CD8-positive, alpha-beta memory T cell (primary cell): ENCODE measurements at places on chromosomes 3 and 15.

- no peak for DNase-seq
Observed at GRCh38 chr3:28726840-28727239, 378.2 kb upstream of the AZI2 start.

DNA sequence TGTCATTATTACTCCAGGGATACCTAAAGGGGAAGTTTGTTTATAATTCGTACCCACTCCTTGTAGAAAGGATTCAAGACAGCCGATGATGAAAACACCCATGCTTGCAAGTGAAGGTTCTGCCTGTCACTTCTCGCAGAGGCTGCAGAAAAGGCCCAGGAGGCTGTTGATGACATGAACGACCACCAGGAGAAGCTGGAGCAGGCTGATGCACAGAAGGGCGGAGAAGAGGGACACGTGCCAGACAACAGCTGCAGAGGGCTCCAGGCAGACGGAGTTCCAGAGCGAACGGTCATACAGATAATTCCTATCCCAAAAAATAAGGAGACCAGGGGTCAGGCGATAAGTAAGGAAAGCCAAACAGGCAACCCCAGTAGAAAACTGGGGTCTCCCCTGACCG is 5.7 kb upstream of the DYNLT2B start:
- DNase-seq = no peak

DNA sequence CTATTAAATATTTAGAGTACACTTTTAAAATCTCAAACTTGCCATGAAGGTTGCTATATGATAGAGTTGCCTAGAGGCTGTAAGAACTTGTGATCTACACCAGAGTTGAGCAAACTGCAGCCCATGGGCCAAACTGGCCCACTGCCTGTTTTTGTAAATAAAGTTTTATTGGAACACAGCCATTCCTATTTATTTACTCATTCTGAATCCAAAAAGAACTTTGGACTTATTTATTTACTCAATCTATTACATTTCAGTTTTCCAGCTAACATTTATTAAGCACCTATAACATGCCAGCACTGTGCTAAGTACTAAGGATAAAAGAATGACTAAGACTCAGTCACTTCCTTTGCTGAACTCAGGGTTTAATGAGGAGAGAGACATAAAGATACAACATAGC is 403.6 kb downstream of the ERC2 start:
- DNase-seq = no peak

DNA sequence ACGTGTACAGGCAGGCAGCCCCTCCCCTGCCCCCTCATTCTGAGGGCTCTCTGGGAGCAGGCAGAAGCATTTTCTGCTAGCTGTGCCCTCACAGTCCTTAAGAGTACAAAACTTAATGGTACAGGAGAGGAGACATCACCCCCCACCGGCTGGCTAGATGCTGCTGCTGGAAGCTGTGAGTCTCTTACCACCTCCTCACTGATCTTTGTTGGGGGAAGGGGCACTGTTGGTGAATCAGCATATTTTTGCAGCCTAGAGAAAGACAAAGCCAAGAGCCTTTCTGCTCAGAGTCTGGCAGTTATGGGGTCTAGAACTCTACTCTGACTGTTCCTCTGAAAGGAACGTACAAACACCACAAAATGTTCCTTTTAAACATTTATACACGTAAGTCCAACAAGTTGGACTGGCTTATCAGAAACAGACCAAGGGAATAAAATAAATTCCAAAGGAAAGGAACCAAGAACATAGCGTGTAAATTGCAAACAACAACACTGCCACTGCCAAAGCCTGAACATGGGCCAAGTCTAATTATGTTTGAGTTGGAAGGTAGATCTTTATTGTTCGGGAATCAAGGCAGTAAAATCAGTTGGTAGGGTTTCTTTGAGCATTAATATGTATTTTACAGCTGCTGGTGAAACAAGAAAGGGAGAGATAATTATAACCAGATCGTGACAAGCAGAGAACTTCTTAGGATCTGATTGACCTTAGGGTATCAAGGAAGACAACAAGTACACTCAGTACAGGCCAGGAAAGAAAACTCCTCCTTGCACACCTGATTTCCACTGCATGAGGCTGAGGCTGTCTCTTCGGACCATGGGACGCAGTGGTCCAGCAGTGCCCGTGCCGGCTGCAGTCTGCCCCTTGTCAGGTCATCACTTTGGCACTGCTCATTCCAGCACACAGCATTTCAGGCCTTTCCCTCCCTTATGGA is 27.4 kb downstream of the CLK3 start:
- no peak for DNase-seq

- DNase-seq = no peak
Observed at GRCh38 chr3:37945807-37946530, 44.6 kb upstream of the VILL start.

DNA sequence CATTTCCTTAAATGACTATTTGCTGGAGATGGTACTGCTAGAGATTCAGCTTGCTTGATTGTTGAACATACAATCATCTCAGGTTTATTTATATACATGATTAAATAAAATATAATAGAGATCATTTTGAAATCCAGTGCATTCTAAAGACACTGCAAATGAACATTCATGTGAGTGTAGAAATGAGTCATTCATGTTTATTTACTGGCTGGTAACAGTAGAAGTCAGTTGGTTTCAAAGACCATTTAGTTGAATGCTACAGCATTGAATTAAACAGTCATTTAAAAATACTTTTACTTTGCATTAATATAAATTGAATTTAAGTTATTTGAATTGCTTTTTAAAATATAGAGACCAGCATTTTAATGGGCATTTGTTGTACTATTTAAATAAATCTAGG is 551.9 kb upstream of the GOLIM4 start:
- DNase-seq = no peak

DNA sequence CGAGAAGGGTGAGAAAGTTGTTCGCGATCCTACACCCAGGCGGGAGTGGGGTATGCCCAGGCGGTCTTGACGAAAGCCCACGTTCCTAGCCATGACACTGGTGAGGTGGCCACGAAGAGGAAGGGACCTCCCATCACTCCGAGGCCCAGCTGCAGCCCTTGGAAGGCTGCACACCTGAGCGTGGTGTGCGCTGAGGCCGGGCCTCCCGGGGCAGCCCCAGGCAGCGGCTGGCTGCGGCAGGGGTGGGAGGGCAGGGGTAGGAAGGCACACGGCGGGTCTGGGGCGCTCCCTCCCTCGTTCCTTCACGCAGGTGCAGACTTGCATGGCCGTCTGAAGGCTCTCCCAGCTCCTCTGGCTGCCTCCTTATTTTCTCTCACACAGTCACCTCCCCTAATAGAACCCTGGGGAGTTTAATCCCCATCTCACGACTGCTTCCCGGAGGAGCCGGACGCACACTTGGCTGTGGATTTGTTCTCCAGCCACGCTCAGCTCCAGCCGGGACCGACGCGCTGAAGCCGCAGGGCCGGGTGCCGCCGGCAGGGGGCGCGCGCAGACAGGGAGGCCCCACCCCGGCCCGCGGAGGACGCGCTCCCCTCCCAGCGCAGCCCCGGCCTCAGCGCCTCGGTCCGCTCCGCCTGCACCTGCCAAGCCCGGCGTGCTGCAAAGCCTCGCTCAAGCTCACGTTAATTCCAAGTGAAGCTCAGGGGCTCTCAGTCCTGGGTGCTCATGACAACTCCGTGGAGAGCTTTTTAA is 37.8 kb upstream of the MUC4 start:
- no peak for DNase-seq

DNA sequence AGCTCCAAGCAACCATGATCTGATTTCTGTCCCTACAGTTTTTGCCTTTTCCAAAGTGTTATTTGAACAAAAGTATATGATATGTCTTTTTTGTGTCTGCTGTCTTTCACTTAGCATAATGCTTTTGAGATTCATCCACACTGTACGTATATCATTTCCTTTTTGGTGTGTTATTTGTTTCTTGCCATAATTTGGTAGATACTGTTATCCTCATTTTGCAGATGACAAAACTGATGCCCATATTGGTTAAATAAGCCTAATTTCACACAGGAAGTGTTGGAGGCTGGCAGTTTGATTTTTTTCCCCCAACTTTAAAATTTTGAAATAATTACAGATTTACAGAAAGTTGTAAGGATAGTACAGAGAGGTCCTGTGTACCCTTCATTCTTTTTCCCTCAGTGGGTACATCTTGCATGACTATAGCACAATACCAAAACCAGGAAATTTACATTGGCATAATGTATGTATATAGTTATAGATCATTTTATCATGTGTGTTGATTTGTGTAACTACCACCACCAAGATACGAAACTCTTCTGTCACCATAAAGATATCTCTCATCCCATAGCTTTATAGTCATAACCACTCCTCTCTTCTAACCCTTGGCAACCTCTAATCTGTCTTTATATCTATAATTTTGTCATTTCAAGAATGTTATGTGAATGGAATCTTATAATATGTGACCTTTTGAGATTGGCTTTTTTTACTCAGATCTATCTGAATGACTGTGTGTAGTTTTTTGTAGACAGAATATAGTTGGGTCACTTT is 55.6 kb downstream of the RASA2 start:
- no peak for DNase-seq

GRCh38 chr3:161950318-161950868 is 453.8 kb downstream of the OTOL1 start:
- DNase-seq = no peak

DNA sequence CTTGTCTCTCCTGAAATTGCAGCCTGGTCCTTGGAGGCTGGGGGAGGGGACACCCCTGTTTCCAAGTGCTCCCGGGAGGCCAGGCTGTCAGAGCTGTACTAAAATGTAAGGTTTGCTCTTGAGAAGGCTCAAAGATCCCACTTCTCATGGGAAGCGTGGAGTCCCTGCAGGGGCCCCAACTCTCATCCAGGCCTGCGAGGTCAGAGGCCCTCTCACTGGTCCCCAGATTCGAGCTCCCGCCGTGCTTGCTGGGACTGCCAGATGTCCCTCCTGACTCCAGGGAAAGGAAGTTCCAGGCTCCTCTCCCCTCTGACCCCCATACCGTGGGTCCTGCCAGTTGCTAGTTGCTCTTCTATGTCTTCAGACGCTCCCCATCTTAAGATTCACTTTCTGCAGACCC is 14.5 kb upstream of the ANPEP start:
- DNase-seq = no peak

DNA sequence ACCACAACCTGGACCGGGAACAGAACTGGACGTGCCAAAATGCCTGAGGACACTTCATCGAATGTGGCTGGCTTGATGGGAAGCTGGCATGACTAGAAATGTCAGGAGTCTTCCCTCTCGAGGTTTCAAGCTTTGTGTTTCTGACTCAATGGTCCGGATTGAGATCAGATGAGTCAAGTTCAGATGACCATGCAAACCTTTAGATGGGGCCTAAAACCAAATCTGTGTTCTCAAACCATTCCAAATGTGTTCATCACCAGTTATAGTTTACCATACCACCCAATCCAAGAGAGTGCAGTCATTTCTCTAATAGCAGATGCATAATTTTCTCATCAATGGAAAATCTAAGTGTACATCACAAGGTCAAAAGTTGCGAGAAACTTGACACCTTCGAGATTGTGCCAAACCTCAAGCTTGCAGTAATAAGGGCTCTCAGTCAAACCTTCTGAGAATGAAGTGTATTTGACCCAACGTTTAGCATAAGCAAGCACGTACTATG is 369.1 kb downstream of the RORA start:
- no peak for DNase-seq

DNA sequence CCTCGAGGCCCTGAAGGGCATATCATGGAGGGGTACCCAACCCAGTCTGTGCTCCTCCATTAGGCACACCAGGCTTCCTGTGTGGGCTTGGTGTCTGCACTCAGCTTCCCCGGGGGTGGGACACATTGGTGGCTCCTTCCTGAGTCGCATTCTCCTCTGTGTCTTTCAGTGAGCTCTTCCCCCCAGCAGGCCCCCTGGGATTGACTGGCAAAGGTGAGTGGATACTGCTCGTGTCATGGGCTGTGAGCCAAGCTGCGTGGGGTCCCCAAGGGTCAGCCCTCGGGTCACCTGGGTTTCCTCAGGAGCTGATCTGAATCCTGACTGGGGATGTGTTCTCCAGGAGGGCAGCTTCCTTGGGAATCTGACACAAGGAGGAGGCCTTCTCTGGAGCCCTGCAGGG is 231.0 kb downstream of the SNRPN start:
- no peak for DNase-seq

DNA sequence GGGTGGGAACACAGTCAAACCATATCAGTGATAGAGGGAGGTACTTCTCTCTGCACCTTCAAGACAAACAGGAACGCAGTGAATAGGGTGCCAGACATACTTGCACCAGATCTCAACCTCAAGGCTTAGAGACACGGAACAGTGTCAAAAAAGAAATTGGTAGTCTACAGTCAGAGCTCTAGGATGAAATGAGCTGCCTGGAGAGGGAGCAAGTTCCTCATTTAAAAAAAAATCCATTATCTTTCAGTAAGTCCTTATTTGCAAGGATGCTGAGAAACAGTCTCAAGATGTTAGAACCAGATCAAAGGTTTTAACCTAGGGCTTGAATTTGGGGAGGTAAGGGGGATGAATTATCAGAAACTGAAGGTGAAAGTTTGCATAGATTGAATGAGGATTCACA is 20.2 kb upstream of the LMCD1 start:
- DNase-seq = no peak

GRCh38 chr15:31254431-31255175 is 72.0 kb upstream of the KLF13 start:
- no peak for DNase-seq

DNA sequence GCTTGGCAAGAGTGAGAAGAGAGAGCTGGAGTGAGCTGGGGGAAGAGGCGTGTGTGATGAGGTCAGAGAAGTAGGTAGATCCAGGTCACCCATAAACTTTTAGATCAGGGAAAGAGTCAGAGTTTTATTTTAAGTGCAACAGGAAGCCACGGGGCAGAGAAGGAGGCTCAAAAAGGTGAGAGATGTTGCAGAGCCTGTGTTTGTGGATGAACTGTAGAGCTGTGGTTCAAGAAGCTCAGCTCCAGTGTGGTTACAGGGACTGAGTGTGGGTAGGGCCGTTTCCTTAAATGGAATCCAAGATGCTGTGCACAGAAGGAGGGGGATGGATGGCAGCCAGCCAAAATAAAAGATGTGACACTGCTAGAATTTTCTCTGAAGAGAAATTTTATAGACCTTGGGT is 337.2 kb downstream of the SATB1 start:
- DNase-seq = no peak

DNA sequence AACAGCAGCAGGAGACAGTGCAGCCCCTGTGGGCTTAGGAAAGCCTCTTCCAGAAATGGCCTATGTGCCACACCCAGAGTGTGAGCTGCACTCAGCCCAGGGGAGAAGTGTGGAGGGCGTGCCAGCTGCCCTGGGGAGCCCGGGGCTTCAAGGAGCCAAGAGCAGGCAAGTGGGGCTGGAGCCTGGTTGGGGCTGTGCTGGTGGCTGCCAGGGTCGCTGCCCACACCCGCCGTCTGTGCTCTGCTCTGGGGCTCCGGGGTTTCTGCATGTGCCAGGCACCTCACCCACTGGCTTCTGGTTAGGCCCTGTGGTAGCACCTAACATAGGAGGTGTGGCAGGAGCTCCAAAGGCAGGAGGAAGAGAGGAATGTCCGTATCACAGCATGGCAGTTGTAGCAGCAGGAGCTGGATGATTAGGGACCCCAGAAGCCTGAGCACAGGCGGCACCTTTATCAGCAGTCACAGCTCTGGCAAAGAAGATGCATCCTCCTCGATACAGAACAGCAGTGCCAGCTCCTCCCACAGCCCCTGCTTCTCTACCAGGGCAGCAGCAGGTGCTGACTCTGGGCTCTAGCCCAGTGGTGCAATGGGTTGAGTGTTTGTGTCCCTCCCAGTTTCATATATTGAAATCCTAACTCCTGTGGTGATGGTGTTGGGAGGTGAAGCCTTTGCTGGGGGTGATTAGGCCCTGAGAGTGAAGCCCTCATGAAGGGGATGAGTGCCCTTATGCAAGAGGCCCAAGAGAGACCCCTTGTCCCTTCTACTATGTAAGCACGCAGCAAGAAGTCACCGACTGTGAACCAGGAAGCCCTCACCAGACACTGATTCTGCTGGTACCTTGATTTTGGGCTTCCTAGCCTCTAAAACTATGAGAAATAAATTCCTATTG is 70.0 kb upstream of the KLF13 start:
- no peak for DNase-seq

- no peak for DNase-seq
Observed at GRCh38 chr15:99486371-99487336, 79.1 kb upstream of the MEF2A start.
